ENCODE measurements at places on chromosomes 11 and 22.

GRCh38 chr22:42473484-42474193, 41.4 kb upstream of the NFAM1 start:
- H3K27me3 ChIP-seq = peaks cover 12% of the 10 kb centered on the region
- no peak overlapping the region for H3K4me3 ChIP-seq
- H3K36me3 ChIP-seq = no peaks in the 10 kb centered on the region
- peaks cover 7% of the 10 kb centered on the region for H3K4me1 ChIP-seq
- DNase-seq = no peak

- peaks cover 29% of the 10 kb centered on the region for H3K27me3 ChIP-seq
- peak; percentile 19 for DNase-seq
- H3K27ac ChIP-seq = peak overlapping the region; percentile 87
- H3K4me1 ChIP-seq = peaks cover 39% of the 10 kb centered on the region
These were observed 728 bp downstream of the DCUN1D5 start for GRCh38 chr11:103091064-103091800.

DNA sequence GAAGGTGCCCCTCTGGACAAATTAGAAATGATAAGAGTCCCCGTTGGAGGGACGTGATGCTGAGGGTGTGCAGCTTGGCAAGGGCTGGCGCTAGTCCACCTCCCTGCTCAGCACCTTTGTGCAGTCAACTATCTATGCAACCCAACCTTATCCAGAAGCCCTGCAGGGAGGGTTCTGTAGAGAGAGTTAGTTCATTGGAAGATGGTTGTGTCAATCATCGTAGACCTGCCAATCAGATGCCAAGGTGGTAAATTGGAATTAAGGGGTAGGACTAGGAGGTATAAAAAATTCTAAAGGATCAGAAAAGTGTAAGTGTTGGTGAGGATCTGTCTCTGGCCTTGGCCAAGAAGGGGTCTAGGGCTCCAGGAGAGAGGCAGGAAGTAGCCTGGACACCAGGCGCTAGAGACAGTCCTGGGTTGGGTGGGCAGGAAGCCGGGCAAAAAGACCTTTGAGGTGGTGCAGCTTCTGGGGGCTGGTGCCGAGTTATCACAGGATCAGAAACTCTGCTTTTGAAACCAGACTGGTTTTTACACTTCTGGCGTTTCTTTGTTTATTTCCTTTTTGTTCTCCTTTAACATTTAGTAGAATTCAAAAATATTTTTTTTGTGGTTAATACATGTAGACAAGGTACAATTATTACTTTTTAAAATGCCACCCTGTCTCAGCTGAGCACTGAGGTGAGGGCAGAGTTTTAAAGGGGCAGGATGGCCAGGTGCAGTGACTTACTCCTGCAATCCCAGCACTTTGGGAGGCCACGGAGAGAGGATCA, 1.6 kb downstream of the C1QTNF6 start:
- peak overlapping the region; percentile 63 for H3K4me3 ChIP-seq
- H3K27me3 ChIP-seq = no peaks in the 10 kb centered on the region
- peaks cover 3% of the 10 kb centered on the region for H3K36me3 ChIP-seq
- peaks cover 57% of the 10 kb centered on the region for H3K4me1 ChIP-seq
- H3K27ac ChIP-seq = peak overlapping the region; percentile 45

- H3K36me3 ChIP-seq = no peaks in the 10 kb centered on the region
- DNase-seq = no peak
- peaks cover 21% of the 10 kb centered on the region for H3K27me3 ChIP-seq
- H3K27ac ChIP-seq = no peak overlapping the region
- H3K4me1 ChIP-seq = no peaks in the 10 kb centered on the region
- H3K4me3 ChIP-seq = no peak overlapping the region
These were observed 8.2 kb upstream of the MYEOV start for GRCh38 chr11:69285766-69286165.

- H3K4me3 ChIP-seq = no peak overlapping the region
- no peaks in the 10 kb centered on the region for H3K36me3 ChIP-seq
- no peak overlapping the region for H3K27ac ChIP-seq
- no peaks in the 10 kb centered on the region for H3K4me1 ChIP-seq
- DNase-seq = no peak
These were observed 228.2 kb upstream of the BLID start for GRCh38 chr11:122344215-122344614.

GRCh38 chr11:128694618-128695481, 978 bp downstream of the FLI1 start:
- peaks cover 35% of the 10 kb centered on the region for H3K36me3 ChIP-seq
- H3K4me1 ChIP-seq = peaks cover 56% of the 10 kb centered on the region
- no peaks in the 10 kb centered on the region for H3K27me3 ChIP-seq
- no peak for DNase-seq

DNA sequence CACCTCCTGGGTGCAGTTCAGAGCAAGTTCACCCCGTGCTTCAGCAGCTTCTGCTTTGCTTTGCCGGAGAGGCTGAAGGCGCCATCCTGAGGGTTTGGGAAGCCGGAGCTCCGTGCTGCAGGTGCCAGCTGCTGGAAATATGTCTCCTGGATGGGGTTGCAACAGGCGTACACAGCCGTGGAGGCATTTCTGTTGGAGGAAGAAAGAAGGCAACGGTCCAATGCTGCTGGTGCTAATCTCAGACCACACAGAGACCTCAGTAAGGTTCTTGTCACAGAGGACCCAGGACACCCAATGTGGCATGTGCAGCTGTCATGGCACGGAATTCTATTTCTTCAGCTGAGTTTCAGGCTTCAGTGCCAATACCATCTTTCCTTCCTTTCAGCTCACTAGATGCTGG, 24.2 kb downstream of the ASPHD2 start:
- no peak overlapping the region for H3K27ac ChIP-seq
- no peaks in the 10 kb centered on the region for H3K27me3 ChIP-seq

- H3K4me3 ChIP-seq = no peak overlapping the region
- H3K27me3 ChIP-seq = no peaks in the 10 kb centered on the region
- no peaks in the 10 kb centered on the region for H3K36me3 ChIP-seq
- DNase-seq = no peak
- peaks cover 15% of the 10 kb centered on the region for H3K4me1 ChIP-seq
- no peak overlapping the region for H3K27ac ChIP-seq
These were observed 80.3 kb downstream of the ME3 start for GRCh38 chr11:86592047-86592591.

DNA sequence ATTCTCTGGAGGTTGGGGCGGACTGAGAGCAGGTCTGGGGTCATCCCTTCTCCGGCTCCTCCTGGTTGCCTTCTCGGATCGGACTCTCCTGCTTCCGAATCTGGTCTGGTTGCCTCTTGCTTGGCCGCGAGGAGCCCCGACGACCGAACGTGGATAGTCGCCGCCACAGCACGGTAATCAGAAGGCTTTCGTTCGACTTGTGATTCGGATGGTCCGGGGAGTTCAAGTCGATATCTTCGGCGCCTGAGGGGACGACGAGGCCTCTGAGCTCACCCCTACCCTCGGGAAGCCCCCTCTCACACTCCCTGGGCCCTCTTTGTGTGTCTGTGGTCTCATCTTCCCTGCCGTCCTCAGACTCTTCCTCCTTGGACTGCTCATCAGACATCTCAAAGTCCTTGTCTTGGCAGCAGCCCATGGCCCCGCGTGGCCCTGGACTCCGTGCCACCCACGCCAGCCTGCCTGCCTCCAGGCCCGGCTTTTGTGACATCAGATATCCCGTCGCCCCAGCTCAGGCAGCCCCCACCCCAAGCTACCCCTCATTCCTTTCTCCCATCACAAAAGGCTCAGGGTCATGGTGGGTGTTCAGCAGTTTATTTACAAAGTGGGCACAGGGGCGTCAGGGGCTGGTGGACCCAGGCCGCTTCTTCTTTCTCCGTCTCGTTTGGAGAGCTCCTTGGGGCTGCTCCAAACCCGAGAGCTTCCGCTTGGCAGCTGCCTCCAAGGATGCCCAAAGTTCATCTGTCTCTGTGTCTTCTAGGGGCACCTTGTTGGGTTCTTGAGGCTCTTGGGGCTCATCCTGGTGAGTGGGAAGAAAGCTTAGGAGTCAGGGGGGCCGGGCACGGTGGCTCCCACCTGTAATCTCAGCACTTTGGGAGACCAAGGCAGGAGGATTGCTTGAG, at the start of gene TEX54:
TEX54 (minus strand) TSS at position 506 of the 899 bp plus-strand sequence.
- H3K36me3 ChIP-seq = peaks cover 33% of the 10 kb centered on the region
- H3K4me3 ChIP-seq = peak within 1 kb of the TSS; percentile 92
- H3K27me3 ChIP-seq = no peaks in the 10 kb centered on the region
- DNase-seq = no peak
